ENCODE measurements at places on chromosomes 16 and 17.

DNA sequence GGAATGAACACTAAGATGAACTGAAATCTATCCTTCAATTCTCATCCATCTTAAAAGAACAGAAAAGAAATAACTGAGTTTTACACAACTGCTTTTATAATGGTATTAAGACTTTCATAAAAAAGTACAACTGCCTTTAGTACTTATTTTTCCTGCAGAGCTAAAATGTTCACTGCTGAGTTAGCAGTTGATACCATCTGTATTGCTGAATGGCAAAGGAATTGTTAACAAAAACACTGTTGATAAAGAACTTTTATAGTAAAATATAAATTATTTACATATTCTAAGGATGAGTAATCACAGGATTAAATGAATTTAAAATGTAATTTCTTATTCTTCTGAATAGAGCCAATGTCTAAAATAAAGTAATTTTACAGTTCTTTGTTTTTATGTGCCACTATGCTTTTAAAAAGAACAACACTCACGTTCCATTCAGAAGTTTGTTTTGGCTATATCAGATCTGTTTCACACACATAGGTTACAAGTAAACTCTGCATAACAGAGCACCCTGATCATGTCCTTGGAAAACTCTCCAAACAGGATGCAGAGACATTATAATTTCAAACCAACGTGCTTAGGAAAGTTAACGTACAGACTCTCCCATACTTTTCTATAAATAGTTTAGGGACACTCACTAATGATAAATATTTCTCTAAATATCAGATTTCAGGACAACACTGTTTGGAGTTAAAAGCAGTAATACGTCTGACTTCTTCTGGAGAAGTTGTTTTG, 151.1 kb downstream of the ITFG1 start:
- DNase-seq: no peak

DNA sequence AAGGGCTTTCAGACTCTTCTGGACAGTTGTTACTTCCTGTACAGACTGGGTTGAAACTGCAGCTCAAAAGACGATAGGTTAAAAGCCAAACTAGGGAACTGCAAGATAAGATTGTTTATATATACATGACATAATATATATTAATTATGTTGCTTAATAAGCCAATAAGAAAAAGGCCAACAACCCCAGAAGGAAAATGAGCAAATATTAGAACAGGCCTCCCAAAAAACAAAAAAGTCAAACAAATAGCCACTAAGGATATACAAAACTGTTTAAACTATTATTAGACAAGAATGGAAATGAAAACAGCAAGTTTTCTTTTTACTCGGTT, 495 bp upstream of the CMTR2 start:
- DNase-seq: no peak

GRCh38 chr16:86214326-86215232, 295.7 kb upstream of the FOXF1 start:
- no peak for DNase-seq

DNA sequence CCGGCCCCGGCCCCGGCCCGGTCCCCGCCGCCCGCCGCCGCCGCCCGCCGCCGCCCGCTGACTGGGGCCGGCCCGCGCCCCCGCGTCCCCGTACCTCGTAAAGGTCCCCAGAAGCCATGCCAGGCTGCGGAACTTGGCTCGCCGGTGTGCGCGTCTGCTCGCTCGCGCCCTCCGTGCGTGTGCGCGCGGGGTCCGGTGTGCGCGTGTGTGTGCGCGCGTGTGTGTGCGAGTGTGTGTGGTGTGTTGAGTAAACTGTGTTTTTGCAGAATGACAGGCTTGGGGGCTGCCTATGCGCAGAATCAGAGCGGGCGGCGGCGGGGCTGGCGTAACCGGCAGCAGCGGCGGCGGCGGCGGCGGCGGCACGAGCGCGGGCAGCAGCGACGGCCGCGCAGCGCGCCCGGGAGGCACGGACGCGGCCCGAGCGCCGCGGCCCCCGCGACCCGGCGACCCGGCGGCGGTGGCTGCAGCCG, 307 bp downstream of the CDYL2 start:
- peak; percentile 15 for DNase-seq
